ENCODE measurements at places on chromosomes 6 and 20. TPM values are rescaled to one million over a fixed set of nuclear protein-coding genes. Genes with fewer than 3 reads are reported as not detected.

PGC gene
- 0.65 TPM for total RNA-seq

DNA sequence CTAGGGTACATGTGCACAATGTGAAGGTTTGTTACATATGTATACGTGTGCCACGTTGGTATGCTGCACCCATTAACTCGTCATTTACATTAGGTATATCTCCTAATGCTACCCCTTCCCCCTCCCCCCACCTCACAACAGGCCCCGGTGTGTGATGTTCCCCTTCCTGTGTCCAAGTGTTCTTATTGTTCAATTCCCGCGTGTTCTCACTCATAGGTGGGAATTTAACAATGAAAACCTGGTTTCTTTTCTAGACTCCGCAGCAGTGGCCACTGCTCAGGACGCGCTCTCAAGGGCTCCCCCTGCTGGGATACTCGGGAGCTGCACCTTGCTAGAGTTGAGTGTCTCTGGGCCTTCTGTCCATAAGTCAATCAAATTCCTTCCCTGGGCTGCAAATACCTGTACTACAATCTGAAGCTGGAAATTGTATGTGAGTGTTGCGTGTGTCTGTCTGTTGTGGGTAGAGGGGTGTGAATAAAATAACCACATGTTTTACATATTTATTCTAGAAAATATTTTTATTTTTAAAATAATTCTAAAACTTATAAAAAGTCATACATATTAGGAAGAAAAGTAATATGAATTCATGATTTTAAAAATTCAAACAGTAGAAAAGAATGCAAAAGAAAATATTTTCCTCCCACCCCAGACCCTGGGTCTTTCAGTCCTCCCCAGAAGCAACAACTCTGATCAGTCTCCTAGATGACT is 8.2 kb upstream of the CEP250 start:
- peak; percentile 87 for DNase-seq

ABT1 gene
- total RNA-seq, result 10.7 TPM

DNA sequence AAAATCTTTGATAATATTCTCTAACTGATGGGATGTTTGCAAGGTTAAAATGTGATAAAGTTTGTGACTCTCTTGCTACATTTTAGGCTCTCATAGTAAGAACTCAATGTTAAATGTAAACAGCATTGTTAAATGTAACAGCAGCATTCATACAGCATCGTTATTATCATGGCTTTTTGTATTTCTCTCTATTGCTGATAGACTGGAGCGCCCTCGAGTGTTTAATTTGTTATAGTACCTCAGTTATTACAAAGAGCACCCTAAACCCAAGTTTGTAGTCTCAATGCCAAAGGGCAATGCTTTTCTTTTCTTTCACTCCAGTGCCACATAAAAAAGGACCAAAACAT is 14.9 kb upstream of the TTPAL start:
- DNase-seq, result no peak

ZNF334 gene
- 3.9 TPM for total RNA-seq

GRCh38 chr6:119174879-119175817 is 96.7 kb upstream of the FAM184A start:
- no peak for DNase-seq

DNA sequence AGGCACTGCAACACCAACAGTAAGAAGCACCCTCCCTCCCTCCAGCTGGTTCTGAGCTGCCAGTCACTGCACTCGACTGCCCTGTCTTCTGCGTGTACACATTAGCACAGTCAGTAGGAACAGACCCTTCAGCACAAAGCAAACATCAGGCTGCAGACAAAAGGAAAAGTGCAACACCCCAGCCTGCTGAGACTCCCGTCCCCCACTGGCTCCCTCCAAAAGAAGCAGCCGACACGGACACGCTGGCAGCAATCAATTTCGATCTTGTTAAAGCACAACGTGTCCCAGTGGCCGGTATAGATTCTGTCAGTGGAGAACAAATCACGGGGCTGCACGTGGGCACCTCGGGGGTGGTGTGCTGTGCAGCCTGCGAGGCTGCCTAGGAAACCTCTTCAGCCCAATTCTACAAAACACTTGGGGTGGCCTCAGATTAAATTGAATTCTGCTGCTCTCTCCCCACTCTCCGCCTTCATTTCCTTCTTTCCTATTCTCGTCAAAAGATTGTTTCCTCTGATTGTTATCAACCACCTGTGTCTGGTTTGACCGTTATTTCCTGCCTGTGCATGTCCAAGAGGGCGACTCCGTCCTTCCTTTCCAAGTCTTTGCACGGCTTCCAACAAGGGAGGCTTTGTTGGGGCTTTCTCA is 38.7 kb downstream of the TRAF3IP2 start:
- no peak for DNase-seq

DNA sequence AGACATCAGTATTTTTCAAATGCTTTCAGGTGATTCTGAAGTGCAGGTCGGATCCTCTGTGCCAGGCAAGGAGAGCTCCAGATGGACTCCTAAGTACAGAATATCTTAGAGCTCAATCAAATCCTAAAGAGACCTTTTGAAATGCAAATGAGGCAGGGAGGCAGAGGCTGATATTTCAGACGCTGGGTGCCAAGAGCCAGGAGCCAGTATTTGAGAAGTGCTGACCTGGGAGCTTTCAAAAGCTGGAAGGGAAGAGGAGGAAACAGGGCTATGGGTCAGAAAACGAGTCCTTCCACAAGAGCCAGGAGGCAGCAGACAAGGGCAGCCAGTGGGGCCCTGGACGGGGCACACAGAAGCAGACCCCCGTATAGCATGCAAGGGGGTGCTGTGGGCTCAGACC is 46.1 kb upstream of the DSN1 start:
- no peak for DNase-seq

DNA sequence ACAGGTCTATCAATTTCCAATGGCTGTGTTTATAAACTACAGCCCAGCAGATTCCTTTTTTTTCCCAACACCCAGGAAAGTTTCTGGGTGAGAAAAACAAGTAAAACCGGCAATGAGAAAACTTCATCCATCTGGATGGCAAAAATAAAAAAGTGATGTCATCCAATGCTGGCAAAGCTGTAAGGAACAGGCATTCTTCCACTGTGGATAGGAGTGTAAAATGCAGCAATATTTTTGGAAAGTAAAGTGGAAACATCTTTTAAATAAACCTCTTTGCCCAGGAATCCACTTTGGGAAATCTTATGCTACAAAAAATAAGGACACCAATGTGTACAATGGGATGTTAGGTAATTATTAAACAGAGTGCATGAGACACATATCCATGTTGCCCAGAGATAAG is 102.1 kb upstream of the NT5E start:
- no peak for DNase-seq

GRCh38 chr6:158654960-158655489 is 5.2 kb downstream of the SYTL3 start:
- DNase-seq, result no peak

PDE7B gene
- 5.5 TPM for total RNA-seq

DNA sequence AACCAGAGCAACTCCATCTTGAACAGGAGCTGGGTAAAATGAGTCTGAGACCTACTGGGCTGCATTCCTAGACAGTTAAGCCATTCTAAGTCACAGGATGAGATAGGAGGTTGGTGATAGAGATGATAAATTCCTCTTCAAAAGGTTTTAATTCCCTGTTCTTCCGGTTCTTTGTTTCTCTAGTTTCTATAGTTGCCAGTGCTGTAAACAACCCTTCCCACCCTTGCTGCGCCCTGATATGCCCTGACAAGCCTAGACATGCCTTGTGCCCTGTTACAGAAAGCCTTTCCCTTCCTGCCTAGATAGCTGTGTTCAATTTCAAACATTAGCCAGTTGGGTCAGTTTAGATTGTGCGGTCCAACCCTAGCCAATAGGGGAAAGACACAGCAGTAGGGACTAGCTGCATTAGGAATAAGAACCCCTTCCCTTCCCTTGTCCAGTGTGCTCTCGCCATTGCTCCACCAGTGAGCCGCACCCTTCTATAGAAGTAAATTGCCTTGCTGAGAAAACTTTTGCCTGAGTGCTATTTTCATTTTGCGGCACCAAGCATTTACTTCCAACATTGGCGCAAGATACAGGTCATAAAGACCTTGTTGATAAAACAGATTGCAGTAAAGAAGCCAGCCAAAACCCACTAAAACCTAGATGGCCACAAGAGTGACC is 52.5 kb upstream of the CCN2 start:
- DNase-seq, result no peak

SIRPD gene
- 0.42 TPM for total RNA-seq

- no peak for DNase-seq
Observed at GRCh38 chr6:90425161-90425641, 128.6 kb upstream of the BACH2 start.

- DNase-seq, result no peak
Observed at GRCh38 chr6:92541448-92542060, 877.8 kb downstream of the EPHA7 start.

TBXT gene
- total RNA-seq, result not detected

- DNase-seq, result no peak
Observed at GRCh38 chr20:16311756-16312155, 261.5 kb downstream of the KIF16B start.

GRCh38 chr6:72642435-72642834 is 20.6 kb downstream of the KCNQ5 start:
- DNase-seq, result no peak

LTA gene
- not detected for total RNA-seq

CRISP3 gene
- total RNA-seq, result not detected

DNA sequence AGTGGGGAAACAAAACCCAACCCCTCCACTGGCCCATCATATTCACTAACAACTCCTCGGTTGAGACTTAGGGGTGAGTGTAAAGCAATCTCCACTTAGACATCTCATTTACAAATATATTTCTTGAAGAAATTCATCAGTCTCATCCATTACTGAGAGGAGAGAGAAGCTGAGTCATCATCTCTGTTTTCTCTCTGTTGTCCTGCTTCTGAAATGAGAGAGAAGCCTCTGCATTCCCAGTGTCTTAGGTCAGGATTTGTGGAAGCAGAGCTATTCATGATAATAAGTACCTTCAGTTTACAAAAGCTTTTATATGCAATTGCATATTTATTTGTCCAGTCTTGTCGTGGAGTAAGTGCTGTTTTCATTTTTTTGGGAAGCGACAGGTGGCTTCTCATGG is 879 bp downstream of the MEP1A start:
- no peak for DNase-seq

DNA sequence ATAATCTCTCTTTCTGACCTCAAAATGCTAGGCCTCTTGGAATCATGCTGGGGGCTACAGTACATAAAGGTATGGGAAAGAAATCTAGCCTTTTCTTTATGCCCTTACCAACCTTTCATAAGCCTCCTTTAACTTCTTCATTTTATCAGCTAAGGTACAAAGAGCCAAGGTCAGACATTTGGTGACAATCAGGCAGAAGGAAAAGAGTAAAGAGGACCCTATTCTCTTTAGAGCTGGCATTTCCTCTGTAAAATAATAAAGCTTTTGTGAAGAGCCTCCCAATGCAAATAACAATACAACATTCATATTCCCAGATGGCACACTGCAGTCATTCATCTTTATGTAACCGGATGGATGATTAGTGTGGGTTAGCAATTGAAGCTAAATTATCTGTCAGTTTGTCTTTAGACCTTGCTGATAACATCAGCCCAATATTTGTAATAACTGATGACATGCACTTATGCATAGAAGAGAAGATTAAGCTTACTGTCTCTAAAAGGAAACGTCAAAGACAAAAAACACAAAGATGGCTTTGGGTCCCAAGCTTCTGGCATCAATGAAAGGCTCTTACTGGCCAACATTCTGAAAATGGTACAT is 163.1 kb downstream of the IBTK start:
- no peak for DNase-seq

DNA sequence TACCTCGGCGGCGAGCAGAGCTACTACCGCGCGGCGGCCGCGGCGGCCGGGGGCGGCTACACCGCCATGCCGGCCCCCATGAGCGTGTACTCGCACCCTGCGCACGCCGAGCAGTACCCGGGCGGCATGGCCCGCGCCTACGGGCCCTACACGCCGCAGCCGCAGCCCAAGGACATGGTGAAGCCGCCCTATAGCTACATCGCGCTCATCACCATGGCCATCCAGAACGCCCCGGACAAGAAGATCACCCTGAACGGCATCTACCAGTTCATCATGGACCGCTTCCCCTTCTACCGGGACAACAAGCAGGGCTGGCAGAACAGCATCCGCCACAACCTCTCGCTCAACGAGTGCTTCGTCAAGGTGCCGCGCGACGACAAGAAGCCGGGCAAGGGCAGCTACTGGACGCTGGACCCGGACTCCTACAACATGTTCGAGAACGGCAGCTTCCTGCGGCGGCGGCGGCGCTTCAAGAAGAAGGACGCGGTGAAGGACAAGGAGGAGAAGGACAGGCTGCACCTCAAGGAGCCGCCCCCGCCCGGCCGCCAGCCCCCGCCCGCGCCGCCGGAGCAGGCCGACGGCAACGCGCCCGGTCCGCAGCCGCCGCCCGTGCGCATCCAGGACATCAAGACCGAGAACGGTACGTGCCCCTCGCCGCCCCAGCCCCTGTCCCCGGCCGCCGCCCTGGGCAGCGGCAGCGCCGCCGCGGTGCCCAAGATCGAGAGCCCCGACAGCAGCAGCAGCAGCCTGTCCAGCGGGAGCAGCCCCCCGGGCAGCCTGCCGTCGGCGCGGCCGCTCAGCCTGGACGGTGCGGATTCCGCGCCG is 994 bp downstream of the FOXC1 start:
- DNase-seq, result peak; percentile 78

DNA sequence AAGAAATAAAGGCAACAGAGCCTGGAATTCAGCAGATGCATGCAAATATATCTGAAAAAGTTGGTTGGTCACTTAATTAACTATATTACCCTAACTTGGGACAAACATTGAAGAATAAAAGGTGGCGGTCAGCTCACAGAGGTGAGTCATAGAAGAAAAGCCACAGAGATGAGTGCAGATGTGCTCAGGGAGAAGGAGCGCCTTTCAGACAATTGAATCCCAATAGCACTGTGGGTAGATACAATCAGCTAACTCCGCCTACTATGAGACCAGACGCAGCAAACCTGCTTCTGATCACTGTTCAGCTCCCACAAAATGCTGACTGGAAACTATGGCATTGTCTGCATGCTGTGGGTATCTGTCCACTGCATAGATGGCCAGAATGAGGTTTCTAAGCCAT is 447.8 kb downstream of the PTPRT start:
- no peak for DNase-seq

BPIFB3 gene
- total RNA-seq, result not detected

DNA sequence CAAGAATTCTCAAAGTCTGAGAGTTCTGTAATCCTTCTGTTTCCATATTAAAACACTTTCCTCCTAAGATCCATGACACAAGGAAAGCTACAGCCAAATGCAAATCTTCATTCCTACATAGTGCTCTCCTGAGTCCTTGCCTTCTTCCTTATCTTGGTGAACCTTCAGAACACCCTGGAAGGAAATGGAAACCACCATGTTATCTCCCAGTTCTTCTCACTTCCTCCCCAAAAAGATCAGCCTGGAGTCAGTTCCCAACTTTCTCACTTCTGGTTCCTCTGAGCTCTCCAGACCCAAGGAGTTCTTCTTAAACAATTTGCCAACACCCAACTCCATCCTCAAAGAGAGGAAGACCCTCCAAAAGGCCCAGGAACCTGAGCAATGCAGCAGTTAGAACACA is 193.3 kb upstream of the CCN2 start:
- no peak for DNase-seq

PTCRA gene
- not detected for total RNA-seq

- DNase-seq, result no peak
Observed at GRCh38 chr6:15698471-15698870, 35.6 kb upstream of the DTNBP1 start.

LY6G6D gene
- total RNA-seq, result not detected

Measured in aorta (tissue), 5 donors.